ENCODE measurements at places on chromosomes 11 and 22.

DNA sequence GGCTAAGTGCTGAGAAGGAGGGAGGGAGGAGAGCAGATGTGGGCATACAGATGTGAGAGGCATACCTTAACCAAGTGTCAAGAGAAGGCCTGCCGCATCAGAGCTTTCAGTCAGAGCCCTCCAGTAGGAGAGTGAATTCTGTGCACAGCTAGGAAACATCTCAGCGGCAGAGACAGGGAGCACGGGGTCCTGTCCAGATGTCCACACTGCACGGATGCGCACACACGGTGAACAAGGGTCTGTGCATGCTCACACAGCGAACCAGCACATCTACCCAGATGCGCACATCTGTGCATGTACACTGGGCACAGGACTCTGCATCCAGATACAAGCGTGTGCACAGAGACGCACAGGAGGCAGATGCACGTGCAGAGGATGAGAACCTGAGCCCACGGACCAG lies 778.0 kb downstream of the BRD1 start:
- DNase-seq, result no peak

DNA sequence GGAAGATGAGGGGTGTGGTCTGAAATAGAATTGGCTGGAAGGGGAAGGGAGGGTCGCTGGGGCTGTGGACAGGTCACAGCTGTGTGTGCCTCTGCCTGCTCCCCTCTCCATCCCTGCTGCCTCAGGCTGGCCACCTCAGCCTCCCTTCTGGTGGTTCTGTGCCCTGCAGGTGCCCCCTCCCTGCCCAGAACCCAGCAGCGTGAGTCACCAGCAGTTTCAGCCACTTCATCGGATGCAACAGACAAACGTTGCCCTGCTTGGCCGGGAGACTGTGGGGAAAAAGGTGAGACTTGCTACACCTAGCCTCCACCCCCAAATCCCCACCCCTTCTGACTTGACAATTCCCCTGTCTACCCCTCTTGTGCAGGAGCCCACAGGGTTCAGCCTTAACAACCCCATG lies 21.8 kb upstream of the LRRC10B start:
- no peak for DNase-seq

DNA sequence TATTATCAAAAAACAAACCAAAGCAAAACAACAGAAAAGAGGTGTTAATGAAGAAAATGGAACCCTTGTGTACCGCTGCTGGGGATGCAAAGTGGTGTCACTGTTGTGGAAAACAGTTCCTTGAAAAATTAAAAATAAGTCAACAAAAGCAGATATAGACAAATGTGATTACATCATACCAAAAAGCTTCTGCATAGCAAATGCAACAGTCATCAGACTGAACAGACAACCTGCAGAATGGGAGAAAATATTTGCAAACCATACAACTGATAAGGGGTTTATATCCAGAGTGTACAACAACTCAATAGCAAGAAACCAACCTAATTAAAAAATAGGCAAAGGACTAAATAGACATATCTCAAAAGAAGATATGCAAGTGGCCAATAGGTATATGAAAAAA lies 22.9 kb upstream of the CARS1 start:
- DNase-seq, result no peak

GRCh38 chr11:128731041-128731663 lies 37.3 kb downstream of the FLI1 start:
- no peak for DNase-seq

- DNase-seq, result no peak
Measured at GRCh38 chr11:44993971-44994704, 43.5 kb upstream of the TP53I11 start.

DNA sequence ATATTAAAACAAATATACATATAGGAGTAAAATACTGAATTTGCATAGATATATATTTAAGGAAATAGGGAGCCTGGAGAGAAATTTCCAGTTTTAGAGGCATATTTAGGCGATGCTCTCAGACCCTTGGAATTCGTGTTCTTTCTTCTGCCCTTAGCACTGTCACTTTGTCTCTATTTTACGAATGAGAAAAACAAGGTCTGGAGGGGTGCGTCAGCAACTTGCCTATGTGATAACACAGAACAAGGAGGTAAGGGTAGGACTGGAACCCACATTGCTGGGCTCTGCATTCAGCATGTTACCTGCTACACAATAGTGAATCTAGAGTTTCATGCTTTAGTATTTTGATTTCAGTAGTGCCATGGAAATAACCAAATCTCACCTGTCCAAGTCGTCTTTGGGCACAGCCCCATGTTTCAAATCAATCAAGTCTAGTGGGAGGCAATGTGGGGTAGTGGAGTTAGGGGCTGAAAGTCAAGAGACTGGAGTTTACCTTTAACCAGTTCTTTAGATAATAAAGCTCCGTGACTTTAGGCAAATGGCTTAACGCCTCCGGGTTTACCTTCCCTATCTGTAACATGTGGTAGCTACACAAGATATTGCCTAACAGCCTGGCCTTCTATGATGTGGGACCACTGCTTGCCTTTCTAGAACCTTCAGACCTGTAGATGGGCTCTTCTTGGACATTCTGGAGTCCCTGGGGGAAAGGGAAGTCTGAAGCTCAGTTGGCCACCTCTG lies 44.8 kb upstream of the AMPD3 start:
- DNase-seq, result no peak

DNA sequence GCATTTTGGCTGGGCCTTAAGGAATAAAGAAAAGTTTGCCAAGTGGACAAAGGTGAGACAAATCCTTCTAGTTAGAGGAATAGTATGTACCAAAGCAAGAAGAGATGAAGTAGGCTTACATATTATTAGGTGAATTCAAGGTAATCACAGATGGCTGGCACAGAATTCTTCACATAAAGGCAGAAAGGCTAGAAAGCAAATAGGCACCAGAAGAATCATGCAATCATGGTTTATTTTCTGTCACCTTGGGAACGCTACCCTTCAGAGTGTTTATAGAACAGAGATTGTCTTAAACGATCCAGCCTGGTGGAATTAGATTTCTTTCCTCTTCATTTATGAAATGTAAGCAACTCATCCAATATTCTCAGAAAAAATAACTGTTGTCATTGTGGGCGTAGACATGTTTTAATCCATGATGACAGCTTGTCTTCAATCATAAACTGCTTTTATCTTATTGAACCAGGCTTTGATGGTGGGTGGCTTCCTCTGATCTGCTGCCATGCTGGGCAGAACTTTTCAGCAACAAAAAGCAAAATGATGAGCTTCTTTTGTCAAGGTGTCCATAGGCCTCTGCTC lies 49.0 kb upstream of the CSNK2A3 start:
- DNase-seq, result no peak

DNA sequence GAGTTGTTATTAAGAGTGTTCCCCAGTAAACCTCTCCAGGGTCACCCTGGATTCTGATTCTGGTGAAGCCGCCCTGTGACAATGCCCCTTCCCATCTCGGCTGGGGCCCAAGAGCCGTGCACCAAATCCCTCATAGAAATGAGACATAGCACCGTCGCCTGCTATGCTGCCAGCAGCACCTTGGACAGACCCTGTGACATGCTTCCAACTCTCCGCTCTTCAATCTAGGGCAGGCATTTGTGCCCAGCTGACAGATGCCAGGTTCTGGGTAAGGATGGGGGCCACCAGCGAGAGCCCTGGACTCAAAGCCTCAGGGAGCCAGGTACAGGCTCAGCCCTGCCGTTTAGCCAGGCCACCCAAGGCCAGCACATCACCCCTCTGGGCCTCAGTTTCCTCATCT lies 55.8 kb upstream of the TCF20 start:
- no peak for DNase-seq

Measured in hepatic stellate cell (primary cell).